Skin of body (tissue), 3 donors: ENCODE measurements at places on chromosomes 4 and X. TPM values are rescaled to one million over a fixed set of nuclear protein-coding genes. Genes with fewer than 3 reads are reported as not detected.

The PPM1K gene
- 34.2 TPM for total RNA-seq

The VEGFD gene
- 2.6 TPM for total RNA-seq

The CXorf65 gene
- not detected for total RNA-seq

The KLF8 gene
- total RNA-seq: 10.4 TPM

The MTMR8 gene
- total RNA-seq: 1.7 TPM

The DCAF12L2 gene
- total RNA-seq: 4.7 TPM

The DHX15 gene
- total RNA-seq: 187 TPM

The ELOVL6 gene
- total RNA-seq: 28.4 TPM

The SMR3B gene
- not detected for total RNA-seq

The GPR82 gene
- total RNA-seq: 0.20 TPM

The GNRHR gene
- not detected for total RNA-seq

The CFAP99 gene
- not detected for total RNA-seq

The NAA11 gene
- total RNA-seq: not detected

The SPANXN3 gene
- total RNA-seq: not detected

The ABCD1 gene
- total RNA-seq: 4.0 TPM

The KCND1 gene
- total RNA-seq: 2.7 TPM

The ZNF518B gene
- 32.3 TPM for total RNA-seq

The SYTL4 gene
- total RNA-seq: 3.8 TPM

The ANXA3 gene
- 50.7 TPM for total RNA-seq

The TKTL2 gene
- not detected for total RNA-seq

The S100G gene
- total RNA-seq: not detected

The KDM5C gene
- total RNA-seq: 105 TPM

The MAGEC2 gene
- total RNA-seq: not detected

The SLC9A7 gene
- total RNA-seq: 4.1 TPM

The ANKRD50 gene
- 56.6 TPM for total RNA-seq

The EVC gene
- total RNA-seq: 24.5 TPM

The SSR4 gene
- 99.7 TPM for total RNA-seq

The HPSE gene
- total RNA-seq: 3.9 TPM

The SERTM2 gene
- 0.10 TPM for total RNA-seq

The RNF175 gene
- 1.9 TPM for total RNA-seq

The ARHGEF9 gene
- total RNA-seq: 17.1 TPM

The TLR7 gene
- total RNA-seq: 2.6 TPM
